H7 (cell line): ENCODE measurements at places on chromosomes 6 and 20. TPM values are rescaled to one million over a fixed set of nuclear protein-coding genes. Genes with fewer than 3 reads are reported as not detected.

DNA sequence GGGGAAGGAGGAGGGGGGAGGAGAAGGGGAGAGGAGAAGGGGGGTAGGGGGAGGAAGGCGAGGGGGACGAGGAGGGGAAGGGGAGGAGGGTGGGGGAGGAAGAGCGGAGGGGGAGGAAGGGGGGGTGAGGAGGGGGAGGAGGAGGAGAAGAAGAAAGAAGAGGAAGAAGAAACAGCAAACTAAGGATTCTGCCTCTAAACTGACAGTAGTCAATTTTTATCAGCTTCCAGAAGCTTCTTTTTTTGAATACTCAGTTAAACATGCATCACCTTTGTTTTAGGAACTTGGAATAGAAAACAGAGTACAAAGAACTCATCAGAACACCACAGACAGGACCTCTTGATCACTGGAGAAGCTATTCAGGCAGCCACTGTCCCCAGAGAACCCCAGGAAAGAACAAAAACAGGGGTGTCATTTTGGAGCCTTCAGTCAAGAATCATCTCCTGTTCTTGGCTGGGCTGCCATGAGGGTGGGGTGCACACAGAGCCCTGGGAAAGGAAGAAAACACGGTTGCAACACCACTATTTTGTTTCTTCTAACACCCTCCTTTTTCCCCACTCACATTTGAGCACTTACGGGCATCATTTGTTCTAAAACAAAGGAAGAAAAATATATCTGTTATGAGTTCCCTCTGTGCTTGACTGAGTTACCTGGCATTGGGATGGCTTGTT, 67.4 kb downstream of the TMEM170B start:
- DNase-seq, result no peak

- DNase-seq, result no peak
Observed at GRCh38 chr6:40962241-40962640, 76.8 kb downstream of the UNC5CL start.

- DNase-seq, result no peak
Observed at GRCh38 chr6:150299873-150300485, 68.8 kb upstream of the IYD start.

DNA sequence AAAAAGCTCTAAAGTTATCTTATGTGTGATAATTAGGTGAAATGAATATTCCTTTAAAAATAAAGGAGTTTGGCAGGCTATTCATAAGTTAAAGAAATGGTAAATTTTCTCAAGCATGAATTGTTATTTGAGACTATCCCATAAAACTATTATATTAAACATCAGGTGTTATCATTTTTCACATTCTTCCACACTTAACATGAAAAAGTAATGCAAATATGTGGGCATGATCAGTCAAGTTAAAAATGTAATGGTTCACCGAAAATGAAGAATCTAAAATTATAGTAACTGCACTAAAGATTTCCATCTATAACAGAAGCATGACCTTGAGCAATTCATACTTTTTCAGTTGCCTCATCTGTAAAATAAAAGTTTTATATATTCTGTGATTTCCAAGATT, 110.8 kb downstream of the KHDRBS2 start:
- no peak for DNase-seq

- no peak for DNase-seq
Observed at GRCh38 chr6:35343092-35343834, 905 bp downstream of the PPARD start.

DNA sequence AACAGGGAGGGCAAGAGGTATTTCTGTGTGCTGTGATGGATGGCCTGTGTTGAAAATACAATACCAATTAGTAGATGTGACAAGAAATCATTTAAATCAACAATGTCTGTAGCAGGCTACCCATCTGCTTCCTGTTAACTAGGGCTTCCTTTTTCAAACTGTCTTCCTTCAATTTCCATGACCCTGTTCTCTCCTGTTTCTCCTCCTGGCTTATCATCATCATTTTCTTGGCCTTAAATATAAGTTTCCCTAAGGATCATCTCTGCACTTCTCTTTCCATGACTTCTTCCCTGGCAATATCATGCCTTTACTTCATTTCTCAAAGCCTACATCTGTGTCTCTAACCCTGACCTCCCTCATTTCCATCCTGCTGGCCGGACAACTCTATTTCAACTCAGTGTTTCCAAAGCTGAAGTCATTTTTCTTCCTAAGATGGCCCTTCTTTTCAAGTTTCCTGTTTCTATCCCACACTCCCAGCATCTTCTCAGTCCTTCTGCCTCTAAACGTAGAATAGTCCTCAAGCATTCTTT, 18.2 kb downstream of the ZC2HC1B start:
- no peak for DNase-seq

DNA sequence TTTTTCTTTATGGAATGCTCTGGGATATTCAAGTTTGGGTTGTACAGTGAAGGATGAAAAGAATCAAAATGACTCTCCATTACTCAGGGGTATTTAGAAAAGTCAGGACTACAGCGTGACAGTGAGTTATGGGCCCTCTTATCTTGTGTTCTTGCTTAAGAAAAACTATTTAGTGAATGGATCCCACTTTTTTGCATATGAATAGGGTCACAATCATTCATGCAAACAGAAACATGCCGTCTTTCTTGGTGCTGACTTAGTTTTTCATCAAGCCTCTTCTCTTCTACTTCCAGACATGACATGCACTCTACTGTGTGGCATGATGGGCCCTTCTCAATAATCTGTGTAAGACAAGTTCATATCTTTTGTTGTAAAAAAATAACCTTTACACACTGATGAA, 488.4 kb upstream of the MMS22L start:
- no peak for DNase-seq

The SEC23B gene
- 92.0 and 94.0 TPM in 2 replicates for total RNA-seq

DNA sequence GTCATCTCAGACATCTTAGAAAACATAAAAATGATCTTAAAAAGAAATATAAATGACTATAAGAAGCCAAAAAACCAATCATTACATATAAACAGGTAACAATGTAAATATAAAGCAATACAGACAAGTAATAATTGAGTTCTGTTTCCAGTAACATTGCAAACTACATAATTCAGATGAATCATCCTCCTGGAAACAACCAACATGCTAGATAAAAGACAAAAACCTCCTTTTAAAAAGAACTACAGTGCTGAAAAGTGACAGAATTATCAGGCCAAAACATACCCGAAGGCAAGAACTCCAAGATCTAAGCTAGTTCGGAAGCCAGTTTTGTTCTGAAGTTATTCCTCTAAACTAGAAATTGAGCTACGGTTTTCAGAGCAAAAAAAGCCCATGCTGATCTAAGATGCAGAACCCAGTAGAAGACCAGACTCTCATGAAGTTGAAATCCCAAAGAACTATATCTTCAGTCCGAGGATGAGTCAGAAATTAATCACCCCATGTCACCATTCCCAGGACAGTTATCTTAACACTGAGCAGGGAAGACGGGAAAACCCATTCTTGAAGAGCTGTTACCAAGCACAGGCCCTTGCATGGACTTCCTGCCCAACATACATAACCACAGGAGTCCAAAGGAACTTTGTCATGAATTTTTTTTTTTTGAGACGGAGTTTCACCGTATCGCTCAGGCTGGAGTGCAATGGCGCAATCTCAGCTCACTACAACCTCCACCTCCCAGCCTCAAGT, 9.8 kb downstream of the PGM3 start:
- no peak for DNase-seq

The NCOA5 gene
- 8.6 and 12.2 TPM in 2 replicates for total RNA-seq

DNA sequence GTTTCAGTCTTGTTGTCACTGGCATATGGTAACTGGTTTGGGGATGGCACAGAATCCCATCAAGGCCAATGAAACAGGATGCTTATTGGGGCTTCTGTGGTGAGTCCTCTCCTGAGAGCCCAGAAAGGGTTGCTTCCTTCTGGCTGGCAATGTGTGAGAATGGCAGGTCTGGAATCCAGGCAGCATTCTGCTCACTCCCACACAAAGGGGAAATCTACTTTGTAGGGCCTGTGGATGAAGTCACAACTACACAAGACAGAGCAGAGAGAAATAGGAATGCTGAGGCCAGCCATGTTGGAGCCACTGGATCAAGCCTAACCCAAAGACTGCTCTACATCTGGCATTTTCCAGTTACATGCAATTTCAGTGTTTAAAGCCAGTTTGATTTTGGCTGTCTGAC, 15.7 kb downstream of the PLAGL2 start:
- DNase-seq, result no peak

DNA sequence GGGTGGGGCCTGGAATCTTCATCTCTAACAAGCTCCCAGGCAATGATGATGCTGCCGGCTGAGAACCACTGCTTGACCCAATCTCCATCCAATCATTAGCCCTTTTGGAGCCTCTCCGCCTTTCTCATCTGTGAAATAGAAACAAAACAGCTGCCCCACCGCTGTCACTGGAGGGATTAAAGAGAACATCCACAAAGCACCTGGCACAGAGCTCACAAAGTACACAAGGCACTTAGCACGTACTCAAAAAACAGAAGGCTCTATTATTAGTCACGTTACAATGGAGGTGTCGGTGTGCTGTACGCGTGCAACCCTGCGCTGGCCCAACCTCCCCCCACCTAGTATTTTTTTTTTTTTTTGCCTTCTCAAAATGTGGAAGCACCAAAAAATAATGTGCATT, 213.5 kb upstream of the ARID1B start:
- no peak for DNase-seq

The CDH4 gene
- 3.9 and 6.1 TPM in 2 replicates for total RNA-seq

The LY6G6D gene
- 2.8 TPM in 1 of 2 replicates, not detected in the other for total RNA-seq

DNA sequence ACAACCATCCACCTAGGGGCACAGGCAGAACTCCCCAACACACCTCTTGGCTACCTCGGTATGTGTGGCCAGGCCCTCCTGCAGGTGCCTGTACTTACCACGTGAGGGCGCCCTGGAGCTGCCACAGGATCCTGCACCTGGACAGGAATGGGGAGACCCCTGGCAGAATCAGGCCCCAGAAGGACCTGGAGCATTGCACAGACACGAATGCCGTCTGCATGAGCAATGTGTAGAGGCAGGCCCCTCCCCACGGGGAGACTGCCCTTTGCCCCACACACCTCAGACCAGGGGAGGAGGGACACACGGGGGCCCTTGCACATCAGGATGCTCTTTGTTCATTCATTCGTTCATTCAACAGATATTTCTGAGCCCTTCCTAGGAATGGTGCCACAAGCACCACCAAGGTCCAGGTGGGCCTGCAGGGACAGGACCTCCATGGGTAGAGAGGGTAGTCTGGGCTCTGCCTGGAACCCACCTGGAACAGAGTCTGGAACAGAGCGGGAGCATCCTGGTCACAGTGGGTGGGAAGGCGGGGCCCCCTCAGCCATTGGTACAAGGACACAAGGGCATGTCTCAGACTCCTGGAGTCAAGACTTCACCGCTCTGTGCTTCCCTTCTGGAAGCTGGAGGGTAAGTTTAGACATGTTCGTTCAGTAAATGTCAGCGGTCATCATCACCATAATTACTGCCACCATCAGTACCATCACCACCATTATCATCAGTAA, 32.3 kb downstream of the YTHDF1 start:
- peak; percentile 93 for DNase-seq
